Stimulated activated CD8-positive, alpha-beta memory T cell treated with anti-CD3 and anti-CD28 coated beads, Interleukin-4, amount 100 ng/mL, for 1 hour (primary cell): ENCODE measurements at places on chromosomes 1 and 21.

DNA sequence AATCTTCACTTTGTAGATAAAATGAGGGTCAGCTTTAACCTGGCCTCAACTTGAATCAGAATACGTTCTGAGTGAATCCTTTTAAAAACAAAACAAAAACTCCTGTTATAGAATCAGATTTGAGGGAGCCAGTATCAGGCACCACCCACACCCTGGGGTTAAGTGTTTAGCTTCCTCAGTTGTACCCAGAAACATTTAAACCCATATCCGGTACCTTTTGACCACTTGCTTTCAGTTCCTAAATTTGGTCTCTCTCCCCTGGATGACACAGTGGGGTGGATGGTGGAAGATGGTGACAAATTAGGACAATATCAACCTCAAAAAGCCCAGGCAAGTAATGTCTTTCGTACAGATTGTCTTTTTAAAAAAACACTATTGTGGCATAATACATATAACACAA lies 10.4 kb downstream of the KLHDC7A start:
- no peak for DNase-seq

- DNase-seq, result no peak
These were observed 2.9 kb downstream of the C2CD2 start for GRCh38 chr21:41950941-41951351.

DNA sequence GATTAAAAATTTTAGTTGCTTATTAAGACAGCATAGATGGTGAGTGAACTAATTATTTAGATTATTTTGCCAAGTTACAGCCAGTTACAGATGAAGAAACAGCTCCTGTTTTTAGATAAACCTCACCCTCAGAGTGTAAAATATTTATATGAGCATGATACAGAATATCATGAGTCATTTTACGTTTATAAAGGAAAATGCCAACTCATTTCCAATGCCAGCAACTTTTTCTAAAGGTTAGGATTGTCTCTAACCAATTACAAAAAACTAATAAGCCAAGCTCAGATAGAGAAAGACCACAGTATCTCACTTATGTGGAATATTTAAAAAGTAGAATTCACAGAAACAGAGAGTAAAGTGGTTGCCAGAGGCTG lies 590.1 kb downstream of the LTN1 start:
- DNase-seq, result no peak

- DNase-seq, result no peak
These were observed 122.8 kb downstream of the NOS1AP start for GRCh38 chr1:162192306-162192678.

DNA sequence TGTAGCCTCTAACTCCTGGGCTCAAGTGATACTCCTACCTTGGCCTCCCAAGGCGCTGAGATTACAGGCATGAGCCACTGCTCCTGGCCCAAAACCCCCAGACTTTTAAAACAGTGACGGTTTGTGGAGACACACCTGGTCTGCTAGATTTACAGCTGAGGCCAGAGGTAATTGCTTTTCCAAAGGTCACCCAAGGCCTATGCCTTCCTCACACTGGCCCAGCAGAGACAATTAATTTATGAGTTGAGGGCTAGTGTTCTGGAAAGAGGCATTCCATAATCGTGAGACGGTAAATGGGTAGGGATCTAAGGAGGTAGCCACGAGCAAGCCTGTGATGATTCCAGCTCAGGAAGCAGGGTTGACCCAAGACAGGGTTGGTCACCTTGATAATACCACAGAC lies 12.4 kb upstream of the PARP1 start:
- no peak for DNase-seq

DNA sequence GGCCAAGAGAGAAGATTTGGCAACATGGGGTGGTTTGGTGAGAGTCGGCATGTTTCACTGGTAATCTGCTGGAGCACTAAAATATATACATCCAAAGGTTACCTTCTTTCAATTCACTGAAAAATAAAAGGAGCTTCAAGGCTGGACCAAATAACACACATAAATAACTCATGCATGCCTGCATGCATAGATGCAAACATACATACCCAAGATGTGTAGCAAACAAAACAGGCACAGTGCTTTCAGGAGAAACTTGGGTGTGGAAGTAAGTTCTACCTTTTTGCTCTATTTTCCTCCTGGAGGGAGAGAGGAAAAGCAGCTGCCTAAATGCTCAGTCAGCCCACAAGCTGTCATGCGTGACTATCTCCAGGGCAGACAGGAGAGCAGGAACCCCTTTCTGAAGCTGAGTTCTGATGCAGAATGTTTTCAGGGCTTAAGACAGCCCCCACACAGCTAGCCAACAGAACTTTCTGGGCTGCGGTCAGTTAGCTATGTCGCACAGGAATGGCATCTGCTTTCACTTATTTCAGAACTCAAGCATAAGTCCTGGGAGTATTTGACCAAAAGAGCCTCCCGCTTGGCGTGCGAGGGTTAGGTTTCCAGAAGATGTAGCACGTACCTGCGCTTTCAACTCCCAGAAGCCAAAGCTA lies 166.2 kb downstream of the TOMM20 start:
- DNase-seq, result no peak

DNA sequence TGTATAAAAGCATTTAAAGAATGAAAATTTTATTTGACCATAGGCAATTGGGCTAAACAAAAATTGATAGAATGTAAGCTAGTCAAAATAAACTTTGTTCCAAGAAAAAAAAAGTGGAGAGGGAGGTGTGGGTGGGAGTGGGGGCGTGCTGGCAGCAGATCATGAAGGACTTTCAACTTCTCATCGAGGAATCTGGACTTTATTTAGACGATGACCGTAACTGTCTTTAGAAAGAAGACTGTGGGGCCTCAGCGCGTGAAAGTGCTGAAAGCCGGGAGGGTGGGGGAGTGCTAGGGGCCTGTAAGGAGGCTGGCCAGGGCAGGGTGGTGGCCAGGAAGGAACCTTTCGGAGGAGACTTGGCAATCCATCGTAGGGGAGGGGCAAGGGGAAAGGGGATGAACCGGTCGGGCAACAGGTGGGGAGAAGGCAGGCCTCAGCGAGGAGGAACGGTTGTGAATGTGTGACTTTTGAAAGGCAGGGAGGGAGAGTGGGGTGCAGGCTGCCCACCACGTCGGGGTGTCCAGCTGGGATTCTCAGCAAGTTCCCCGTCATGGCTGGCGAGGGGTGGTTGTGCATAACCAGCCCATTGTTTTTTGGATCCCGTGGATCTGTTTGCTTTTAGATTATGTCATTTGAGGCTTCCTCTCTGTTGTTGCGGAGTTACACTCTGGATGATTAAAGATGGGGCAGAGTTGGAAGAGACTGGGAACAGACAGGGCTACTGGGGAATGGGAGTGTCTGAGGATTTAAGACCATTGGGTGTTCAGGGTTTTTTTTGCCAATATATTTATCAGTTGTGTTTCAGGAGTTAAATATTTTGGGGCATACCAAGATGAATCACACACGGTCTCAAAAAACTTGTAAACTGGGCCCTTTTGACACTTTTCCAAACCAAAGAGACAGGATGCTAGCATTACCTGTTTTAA lies 35.5 kb downstream of the HUNK start:
- no peak for DNase-seq

- DNase-seq, result no peak
These were observed 2.8 kb upstream of the FAM131C start for GRCh38 chr1:16076031-16076864.

DNA sequence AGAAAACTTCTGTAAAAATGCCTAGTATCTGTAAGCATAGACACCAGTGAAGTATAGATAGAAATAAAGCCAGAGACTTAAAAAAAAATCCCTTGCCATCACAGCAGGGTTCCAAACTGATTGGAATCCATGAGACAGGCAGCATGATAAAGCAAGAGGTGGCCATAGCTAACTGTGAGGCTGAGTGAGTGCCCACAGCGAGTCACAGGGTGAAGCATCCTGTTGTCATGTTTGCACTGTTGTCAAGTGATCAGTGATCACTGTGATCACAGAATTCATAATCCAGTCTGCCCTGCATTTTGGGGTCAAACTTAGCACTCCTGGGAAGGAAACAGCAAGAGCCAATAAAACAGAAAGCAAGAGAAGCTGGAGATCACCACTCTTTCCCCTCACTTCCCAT lies 33.3 kb downstream of the LRRC8B start:
- no peak for DNase-seq

- no peak for DNase-seq
These were observed 55.2 kb upstream of the MRPS6 start for GRCh38 chr21:34018185-34018584.

- DNase-seq, result no peak
These were observed 402.3 kb downstream of the PTBP2 start for GRCh38 chr1:97123717-97124431.

GRCh38 chr1:77540501-77541161 lies 141.8 kb downstream of the ZZZ3 start:
- DNase-seq, result no peak

DNA sequence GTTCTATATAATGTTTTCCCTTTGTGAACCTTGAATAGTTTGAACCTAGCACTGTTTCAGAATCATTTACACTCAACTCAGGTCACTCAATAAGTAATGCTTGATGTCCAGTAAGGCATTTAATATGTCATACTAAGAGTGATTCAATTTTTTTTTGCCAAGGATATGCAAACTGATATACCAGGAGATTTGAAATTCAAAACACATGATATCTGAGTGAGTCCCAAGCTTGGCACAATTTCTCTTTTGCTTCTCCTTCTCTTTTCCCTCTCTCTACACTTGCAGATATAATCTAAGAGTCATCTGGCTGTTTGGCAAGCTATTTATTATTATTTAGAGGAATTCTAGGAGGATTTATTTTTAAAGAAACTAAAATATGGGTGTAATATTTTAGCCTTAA lies 61.6 kb upstream of the SPAG17 start:
- no peak for DNase-seq

DNA sequence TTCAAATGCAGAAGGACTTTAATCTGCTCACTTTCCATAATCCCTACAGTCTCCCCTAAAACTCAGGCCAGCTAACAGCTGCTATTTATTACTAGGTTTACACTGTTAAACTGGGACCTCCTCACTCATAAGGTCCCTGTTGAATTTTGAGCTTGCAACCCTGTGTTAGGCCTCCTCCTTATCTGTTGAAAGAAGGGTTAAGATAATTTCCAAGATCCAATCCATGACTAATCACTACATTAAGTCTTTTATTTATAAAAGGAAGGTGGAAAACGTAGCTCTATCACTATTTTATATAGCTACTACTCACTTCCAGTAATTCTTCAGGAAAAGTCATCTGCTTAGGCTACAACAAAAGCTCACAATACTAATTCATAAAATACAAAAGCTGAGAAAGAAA lies 79.5 kb downstream of the EVI5 start:
- no peak for DNase-seq

GRCh38 chr1:2525572-2525919 lies 850 bp downstream of the PANK4 start:
- no peak for DNase-seq

DNA sequence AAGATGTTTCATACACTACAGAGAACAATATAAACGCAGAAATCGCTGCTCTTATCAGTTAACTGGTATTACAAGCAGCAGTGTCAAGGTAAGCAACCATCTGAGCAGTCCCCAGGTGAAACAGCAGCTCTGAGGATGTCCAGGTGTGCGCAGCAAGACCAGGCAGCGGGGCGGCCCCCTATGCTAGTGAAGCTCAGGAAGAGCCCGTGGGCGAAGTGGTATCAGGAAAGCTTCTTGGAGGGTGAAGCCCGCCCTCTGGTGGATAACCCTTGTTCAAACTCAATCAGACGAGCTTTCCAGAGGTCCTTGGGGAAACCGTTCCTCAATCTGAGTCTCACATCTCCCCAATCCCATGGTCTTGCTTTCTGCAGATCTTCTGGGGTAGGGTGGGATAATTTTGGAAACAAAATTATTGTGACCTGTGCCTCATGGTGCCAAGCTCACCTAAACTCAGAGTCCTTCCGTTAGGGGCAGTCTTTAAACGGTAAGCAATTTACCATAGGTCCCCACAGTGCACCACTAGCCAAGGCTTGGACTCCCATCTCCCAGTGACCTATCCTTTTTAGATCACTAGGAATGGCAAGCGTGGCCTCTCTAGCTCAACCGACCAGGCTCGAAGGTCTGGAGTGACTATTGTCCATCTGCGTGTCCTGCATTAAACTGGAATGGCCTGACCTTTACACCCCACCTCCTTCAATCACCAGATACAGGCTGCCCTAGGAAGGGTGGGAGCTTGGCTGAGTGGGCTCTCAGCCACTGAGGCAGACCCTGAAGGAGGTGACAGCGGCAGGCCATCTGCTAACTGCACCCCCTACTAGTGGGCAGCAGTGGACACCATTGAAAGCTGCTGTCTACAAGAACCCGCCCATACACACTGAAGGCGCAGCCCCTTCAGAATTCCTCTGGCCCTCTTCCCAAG lies 13.6 kb upstream of the FAM110D start:
- peak; percentile 59 for DNase-seq

DNA sequence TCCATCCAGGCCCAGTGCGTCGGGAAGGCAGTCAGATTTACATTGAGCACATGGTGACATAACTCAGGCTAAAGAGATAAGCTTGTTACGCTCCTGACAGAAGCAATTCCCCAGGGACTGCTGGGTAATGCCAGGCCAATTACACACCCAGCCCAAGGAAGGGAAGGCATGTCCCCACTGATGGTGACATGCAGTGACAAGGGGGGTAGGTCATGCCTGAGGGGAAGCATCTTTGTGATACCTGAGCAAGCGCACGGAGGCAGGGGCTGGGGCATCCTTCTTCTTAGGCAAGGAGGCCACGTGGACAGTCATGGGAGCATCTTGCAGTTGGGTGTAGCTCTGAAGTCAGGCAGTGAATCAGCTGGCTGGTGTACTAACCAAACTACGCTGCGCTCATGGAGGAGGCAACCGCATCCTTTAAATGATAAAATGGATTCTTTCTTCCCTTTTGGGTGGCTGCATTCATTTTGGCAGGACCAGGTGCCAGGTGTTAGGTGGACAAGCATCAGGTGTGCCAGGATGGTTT lies 39.6 kb upstream of the GRIK3 start:
- no peak for DNase-seq

DNA sequence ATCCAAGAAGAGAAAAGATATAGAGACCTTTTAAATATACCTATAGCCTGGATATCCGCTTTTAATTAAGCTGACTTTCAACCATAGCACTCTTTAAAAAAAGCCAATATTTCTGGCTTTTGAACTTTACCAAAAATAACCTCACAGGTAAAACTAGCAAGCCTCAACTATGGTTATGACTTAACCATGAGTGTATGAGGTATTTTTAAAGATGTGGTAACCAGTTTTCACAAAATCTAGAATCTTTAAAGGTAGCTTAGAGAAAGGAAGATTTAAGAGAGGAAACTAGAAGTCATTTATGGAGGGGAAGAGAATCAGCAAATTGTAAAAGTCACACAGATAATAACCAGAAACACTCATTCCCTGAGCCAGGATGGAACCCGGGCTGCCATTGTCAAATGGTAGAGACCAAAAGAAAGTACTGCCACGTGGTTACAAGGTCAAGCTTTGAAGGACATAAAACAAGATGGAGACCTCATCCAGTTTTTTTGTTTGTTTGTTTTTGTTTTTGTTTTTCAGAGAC lies 288.4 kb upstream of the RGS18 start:
- no peak for DNase-seq
